Activated naive CD8-positive, alpha-beta T cell treated with anti-CD3 and anti-CD28 coated beads, Interleukin-2, amount 10 ng/mL, durations not matched to agents 7 days and 5 days (primary cell): ENCODE measurements at places on chromosomes 13 and 19. TPM values are rescaled to one million over a fixed set of nuclear protein-coding genes. Genes with fewer than 3 reads are reported as not detected.

Gene HCST
- 186 TPM for total RNA-seq

DNA sequence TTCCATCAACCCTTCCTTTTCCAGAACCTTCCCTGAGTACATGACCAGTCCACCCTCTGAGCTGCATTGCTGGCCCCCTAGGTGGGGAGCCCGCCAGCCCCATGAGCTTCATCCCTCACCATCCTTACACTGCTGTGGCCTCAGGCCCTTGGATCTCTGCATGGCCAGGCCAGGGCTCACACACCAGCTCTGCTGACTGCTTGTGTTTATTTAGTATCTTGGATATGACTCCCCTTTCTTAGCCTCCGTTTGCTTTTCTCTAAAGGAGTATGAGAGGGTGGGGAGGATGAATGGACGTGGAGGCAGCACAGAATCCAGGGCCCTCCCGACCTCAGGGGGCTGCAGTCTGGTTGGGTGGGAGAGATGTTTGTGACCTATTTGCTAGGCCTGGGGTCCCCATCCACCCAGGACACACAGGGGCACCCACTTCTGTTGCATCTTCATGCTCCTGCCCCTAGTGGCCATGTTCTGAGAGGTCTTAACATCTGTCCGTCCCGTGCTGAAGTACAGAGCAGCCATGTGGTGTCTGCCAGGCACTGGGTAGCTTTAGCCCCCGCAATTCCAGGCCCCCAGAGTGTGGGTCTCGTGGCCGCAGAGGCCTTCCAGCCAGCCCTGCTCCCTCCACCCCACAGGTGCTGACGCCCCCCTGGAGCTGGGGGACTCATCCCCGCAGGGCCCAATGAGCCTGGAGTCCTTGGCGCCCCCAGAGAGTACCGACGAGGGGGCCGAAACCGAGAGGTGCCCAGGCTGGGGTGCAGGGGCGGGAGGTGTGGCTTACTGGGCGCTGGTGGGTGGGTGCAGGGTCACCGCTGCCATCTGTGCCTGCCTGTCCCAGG, 13.0 kb downstream of the ARHGEF1 start:
- H3K27me3 ChIP-seq, result no peaks in the 10 kb centered on the region
- DNase-seq, result no peak
- H3K4me1 ChIP-seq, result peaks cover 31% of the 10 kb centered on the region
- H3K4me3 ChIP-seq, result no peak overlapping the region
- peaks cover 23% of the 10 kb centered on the region for H3K36me3 ChIP-seq

DNA sequence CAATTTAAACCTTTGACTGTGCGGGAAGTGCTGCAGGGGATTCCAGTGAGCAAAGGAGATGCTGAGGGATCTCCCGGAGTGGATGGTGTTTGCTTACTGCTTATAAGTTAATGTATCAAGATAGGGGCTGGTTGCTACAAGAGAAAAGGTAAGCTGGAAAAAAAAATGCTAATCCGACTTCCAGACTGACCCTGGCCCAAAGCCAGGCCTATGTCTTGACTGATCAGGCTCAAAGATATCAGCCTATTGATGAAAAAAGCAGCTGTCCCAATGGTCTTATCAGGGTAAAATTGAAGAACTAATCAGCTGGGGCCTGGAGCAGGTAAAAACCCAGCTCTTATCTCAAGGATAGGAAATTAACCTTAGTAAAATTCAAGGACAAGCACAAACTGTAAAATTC, 10.9 kb upstream of the ZNF90 start:
- no peak for DNase-seq
- peaks cover 6% of the 10 kb centered on the region for H3K36me3 ChIP-seq
- no peak overlapping the region for H3K27ac ChIP-seq

- DNase-seq, result no peak
- no peak overlapping the region for H3K27ac ChIP-seq
- H3K36me3 ChIP-seq, result peaks cover 15% of the 10 kb centered on the region
- H3K27me3 ChIP-seq, result no peaks in the 10 kb centered on the region
- H3K4me1 ChIP-seq, result no peaks in the 10 kb centered on the region
These were observed 13.4 kb downstream of the ZNF20 start for GRCh38 chr19:12126707-12127106.

GRCh38 chr19:58009666-58010301, 7.2 kb upstream of the ZNF606 start:
- H3K4me1 ChIP-seq, result peaks cover 9% of the 10 kb centered on the region
- H3K4me3 ChIP-seq, result peak overlapping the region; percentile 91
- no peaks in the 10 kb centered on the region for H3K27me3 ChIP-seq
- peak overlapping the region; percentile 88 for H3K27ac ChIP-seq

- no peaks in the 10 kb centered on the region for H3K27me3 ChIP-seq
- H3K4me1 ChIP-seq, result peaks cover 2% of the 10 kb centered on the region
- no peak for DNase-seq
These were observed 94.1 kb downstream of the ATP11A start for GRCh38 chr13:112783978-112784371.

- peak overlapping the region; percentile 65 for H3K27ac ChIP-seq
- peak overlapping the region; percentile 45 for H3K4me3 ChIP-seq
- H3K4me1 ChIP-seq, result peaks cover 18% of the 10 kb centered on the region
- DNase-seq, result peak; percentile 27
- peaks cover 2% of the 10 kb centered on the region for H3K36me3 ChIP-seq
- peaks cover 5% of the 10 kb centered on the region for H3K27me3 ChIP-seq
These were observed 75.6 kb upstream of the KL start for GRCh38 chr13:32940601-32941000.

GRCh38 chr19:42469311-42470235, 26.8 kb upstream of the CXCL17 start:
- H3K27ac ChIP-seq, result peak overlapping the region; percentile 58
- peak overlapping the region; percentile 51 for H3K4me3 ChIP-seq
- no peak for DNase-seq
- peaks cover 5% of the 10 kb centered on the region for H3K27me3 ChIP-seq
- peaks cover 34% of the 10 kb centered on the region for H3K4me1 ChIP-seq
- no peaks in the 10 kb centered on the region for H3K36me3 ChIP-seq

GRCh38 chr13:67277581-67277980, 47.4 kb upstream of the PCDH9 start:
- no peaks in the 10 kb centered on the region for H3K27me3 ChIP-seq
- no peaks in the 10 kb centered on the region for H3K4me1 ChIP-seq
- H3K27ac ChIP-seq, result no peak overlapping the region
- H3K36me3 ChIP-seq, result no peaks in the 10 kb centered on the region
- DNase-seq, result no peak

DNA sequence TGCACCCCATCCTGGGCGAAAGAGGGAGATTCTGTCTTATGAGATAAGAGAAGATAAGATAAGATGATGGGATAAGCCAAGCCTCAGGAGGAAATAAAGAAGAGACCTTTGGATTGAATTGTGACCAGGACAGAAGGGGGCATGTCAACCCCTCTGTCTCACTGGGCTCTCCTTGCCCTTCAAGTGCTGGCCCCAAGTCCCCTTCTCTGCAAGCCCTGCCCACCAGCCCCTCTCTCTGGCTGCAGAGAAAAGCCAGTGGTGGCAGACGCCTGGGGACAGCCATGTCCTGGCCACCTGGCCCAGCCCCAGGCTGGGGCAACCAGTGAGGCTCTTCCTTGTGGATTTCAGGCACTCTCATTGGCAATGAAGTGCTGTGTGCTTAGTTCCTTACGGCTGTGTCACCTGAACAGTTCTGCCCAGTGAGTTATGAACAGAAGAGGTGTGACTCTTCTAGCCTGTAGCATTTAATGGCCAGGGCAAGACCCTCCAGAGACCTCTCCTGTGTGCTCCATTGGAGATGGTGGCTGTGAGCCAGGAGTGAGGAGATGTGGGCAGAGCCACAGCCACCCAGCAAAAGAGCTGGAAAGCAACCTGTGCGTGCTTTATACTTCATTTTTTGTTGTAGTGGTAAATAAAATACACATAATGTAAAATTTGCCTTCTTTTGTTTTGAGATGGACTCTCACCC, 6.1 kb upstream of the BTBD2 start:
- H3K4me1 ChIP-seq, result peaks cover 9% of the 10 kb centered on the region
- no peak for DNase-seq
- H3K4me3 ChIP-seq, result no peak overlapping the region
- H3K27ac ChIP-seq, result no peak overlapping the region
